AG04449 (cell line): ENCODE measurements at places on chromosomes 5 and 9.

DNA sequence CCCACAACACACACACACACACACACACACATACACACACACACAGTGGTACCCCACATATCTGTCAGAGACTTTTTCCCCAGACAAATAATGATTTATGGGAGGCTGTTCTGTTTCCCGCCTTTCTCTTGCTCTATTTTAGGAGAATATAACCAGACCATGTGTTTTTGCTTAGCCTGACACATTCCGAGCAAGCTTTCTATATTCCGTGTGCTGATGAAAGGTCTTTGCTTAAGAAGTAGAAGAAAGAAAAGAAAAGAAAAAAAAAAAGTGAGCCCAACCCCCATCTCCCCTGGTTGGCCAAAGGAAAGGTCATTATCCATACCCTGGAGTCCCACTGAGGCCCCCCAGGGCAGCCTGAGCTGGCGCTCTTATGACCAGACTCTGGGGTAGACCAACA, 338.6 kb downstream of the SLIT3 start:
- DNase-seq, result no peak

- DNase-seq, result no peak
Observed at GRCh38 chr9:14560194-14560593, 133.0 kb downstream of the ZDHHC21 start.

DNA sequence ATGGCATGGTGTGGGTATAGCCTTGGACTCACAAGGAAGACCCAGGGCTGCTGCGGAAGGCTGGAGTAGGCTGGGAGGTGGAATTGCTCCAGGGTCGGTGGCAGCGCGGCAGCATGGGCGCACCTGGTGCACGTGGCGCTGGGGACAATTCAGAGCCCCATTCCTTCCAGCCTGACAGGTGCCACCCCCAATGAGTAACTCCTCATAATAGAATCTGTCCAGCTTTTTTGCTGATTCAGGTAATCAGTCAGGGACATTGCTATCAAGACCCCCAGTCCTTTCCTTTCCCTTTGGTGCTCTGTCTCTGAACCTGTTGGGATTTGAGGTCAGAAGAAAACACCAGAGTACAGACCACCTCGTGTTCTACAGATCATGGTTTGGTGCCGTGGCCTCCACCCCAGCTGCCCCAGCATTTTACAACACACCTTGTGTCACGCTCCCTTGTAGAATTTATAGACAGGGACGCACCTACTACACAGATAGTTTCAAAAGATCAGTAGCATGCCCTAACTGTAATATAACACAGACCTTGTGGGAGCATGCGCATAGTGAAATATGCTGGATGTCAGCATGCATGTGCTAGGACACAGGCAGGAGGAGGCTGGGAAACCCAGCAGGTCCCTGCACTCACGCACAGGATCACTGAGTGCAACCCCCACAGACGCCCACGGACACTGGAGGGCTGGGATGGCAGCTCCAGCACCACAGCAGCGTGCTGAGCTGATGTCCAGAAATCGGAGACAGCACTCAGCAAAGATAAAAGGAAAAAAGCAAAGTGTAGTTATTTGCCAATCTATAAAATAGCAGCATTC, 47.9 kb upstream of the CTSL start:
- DNase-seq, result no peak

DNA sequence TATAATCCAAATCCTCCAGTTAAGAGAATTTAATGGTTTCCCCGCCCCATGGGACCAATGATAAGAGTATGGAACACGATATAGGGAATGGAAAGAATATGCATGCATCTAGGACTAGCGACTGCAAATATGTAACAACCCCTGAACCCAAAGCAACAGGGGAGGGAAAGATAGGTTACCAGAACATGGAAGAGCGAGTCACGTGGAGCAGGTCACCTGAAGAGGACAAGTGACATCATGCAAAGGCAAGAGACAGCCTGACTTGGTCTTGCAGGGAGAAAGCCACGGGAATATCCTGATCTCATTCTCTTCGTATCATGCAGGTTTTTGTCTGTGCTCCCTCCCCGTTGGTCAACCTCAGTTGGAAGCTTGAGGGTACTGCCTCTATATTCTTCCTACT, 4.7 kb upstream of the UHRF2 start:
- DNase-seq, result no peak

- DNase-seq, result no peak
Observed at GRCh38 chr9:100452894-100453293, 20.1 kb upstream of the TMEFF1 start.
